ENCODE measurements at places on chromosomes 16 and 17.

DNA sequence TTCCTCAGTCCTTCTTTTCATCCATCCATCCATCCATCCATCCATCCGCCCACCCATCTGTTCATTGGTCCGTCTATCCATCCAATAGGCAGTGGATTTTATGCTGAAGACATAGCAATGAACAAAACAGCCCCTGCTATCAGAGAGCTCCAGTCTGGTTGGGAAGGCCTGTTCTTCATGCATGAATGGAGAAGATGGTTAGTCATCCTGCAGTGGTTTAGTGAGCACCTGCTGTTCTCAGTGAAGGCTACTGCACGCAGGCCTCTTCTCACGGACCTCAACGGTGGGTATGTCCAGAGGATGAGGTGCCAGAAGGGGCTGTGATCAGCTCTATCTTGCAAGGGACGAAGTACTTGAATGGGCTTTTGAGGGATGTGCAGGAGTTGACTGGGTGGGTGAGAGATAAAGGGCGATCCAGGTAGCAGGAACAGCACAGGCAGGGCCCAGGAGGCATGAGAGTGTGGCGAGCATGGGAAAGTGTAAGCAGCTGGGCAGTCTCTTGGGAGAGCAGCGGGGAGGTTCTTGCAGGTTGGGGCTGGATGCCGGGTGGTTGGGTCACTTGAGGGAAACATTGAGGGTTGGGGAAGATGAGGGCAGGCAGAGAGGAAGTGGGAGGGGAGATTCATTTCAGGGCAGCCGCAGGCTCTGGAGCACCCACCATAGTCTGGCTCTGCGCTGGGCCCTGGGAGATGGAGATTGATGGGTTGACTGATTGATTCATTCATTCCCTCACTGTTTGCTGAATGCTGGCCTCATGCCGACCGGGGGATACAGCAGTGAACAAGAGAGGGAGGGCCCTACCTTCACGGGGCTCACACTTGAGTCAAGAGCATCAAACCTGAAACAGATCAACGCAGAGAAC is 115.0 kb upstream of the CIBAR2 start:
- DNase-seq, result no peak

DNA sequence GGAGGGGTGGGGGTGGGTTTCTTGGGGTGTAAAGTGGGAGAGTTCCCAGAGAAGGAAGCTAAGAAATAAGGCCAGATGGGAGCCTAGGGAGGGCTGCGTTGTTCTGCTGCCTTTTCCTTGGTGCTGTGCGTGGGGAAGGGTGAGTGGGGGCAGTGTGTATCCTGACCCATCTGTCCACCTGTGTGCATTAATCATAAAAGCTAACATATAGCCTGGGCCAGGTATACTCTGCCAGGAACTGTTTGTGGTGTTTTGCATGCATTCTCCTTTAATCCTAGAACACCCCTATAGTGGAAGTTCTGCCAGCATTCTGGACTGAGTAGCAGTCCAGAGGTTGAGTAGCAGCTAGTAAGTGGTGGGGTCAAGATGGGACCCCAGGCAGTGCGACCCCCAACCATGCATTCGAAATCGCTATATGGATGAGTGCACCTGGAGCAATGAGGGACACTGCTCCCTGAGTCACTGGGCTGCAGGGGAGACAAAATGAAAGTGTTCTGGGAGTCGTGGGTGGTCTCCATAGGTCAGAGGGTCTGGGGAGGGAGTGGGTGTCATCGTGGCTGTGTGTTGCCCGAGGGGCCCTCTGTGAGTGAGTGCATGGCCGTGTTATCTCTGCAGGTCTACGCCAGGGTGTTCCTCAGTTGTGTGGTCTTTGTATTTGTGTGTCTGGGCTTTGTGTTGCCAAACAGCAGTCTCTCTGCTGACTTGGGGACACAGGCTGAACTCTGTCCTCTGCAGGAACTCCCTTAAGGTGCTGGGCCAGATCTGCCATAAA is 1.3 kb downstream of the ERBB2 start:
- DNase-seq, result no peak

- DNase-seq, result no peak
Measured at GRCh38 chr16:47781673-47782072, 320.5 kb downstream of the PHKB start.

- no peak for DNase-seq
Measured at GRCh38 chr17:39175695-39176093, 9.7 kb upstream of the ARL5C start.

GRCh38 chr16:20696618-20697017 is 862 bp downstream of the ACSM1 start:
- DNase-seq, result no peak

DNA sequence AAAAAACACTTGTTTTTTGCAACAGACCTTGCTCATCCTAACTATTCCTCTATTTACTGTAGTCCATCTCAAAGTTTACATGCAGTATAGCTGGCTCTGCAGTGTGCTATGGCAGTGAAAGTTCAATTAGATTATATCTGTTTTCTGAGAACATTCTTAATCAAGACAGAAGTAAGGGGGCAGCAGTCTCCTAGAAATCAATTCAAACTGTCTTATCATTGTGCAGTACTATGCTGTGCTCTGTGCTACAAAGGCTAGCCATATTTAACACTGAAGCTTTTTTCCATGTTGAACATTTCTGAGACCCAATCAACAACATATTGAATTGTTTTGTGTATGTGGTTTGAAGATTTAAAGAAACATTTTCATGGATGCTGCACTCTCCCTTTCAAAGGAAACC is 11.4 kb downstream of the NETO2 start:
- DNase-seq, result no peak

- no peak for DNase-seq
Measured at GRCh38 chr17:67364847-67365737, 1.3 kb downstream of the PSMD12 start.

DNA sequence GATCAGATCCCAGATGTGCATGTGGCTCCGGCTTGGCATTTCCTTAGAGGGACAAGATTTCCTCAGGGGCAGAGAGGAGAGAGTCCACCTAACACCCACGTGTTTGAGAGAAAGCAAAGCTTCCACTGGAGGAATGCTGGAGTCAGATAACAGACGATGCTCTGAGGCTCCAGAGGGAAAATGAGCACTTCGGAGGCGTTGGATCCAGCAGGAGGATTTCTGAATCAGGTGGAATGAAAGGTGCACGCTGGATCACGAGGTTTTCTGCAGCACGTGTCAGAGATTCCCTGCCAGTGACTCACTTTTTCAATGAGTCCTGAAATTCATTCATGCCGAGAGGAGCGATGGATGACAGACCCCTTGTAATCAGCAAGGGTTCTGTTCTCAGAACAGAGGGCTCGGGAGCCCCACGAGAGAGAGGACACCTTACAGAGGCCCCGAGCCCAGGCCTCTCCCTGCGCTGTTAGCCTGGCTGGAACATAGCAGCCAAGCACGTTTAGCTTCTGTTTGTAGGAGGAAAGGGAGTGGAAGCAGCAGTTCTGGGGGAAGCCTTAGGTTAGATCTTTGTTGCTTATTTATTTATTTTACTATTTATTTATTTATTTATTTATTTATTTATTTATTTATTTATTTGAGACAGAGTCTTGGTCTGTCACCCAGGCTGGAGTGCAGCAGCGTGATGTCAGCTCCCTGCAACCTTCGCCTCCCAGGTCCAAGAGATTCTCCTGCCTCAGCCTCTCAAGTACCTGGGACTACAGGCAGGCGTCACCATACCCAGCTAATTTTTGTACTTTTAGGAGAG is 49.3 kb upstream of the JPH3 start:
- DNase-seq, result no peak

- DNase-seq, result no peak
Measured at GRCh38 chr17:81471818-81472456, 40.7 kb downstream of the ACTG1 start.

DNA sequence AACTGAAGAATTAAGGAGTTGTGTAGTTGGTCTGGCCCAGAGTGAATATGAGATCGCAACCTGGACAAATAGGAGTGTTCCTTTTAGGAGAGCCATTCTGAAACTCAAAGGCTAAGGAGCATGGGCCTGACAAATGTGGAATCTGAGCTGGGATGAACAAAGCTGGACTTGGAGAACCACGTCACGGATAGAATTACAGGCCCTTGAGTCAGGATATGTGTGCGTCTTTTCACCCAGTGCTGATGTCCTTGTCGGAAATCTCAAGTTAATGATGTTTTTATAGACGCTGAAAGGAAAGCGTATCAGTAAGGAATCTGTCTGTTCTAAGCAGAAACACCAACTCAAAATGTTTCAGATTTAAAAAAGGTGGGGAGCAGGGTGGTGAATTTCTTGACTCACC is 173.8 kb upstream of the ZKSCAN2 start:
- no peak for DNase-seq

- no peak for DNase-seq
Measured at GRCh38 chr17:32222621-32223020, 43.0 kb upstream of the RHBDL3 start.

GRCh38 chr16:15765880-15766279 is 90.9 kb downstream of the MYH11 start:
- no peak for DNase-seq

GRCh38 chr16:23508589-23509440 is 1.5 kb downstream of the GGA2 start:
- DNase-seq, result no peak

DNA sequence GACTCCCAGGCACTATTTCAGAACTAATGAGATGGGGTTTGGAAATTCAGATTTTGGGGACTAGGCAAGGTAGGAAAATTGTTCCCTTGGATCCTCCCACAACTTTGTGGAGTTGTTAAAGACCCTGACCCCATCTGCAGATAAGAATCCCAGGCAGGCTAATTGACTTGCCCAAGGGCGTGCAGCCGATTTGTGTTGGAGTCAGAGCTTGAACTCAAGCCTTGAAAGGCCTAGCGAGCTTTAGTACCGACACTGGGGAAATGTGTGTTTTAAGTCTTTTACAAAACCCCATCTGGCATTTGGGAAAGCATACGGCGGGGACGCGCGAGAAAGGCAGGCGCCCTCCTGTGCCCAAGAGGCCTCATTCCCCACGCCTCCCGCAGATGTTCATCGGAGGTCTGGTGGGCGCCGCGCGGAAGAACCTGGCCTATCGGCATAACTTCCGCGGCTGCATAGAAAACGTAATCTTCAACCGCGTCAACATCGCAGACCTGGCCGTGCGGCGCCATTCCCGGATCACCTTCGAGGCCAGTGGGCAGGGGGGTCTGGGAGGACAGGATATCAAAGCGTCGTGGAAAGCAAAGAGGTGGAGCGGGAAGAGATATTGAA is 4.3 kb downstream of the CNTNAP1 start:
- DNase-seq, result no peak

- no peak for DNase-seq
Measured at GRCh38 chr17:80870401-80870800, 121.2 kb upstream of the CHMP6 start.

GRCh38 chr17:72236980-72237633 is 116.3 kb downstream of the SOX9 start:
- no peak for DNase-seq

DNA sequence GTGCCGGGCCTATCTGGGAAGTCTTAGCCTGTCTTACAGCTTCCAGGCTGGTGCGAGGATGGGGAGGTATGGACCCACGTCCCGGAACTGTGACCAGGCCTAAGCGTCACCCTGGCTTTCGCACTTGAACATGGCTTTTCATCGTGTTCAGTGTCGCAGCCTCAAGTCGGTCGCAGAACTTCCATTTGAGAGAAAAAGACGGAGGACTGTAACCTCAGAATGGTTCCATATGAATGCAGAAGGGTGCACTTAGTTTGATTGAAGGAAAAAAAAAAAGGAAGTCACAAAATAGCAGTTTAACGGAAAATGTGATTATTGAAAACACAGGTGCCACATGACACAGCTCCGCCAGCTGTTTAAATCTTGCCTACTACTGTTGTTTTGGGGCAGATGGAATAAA is 30.2 kb upstream of the JPT2 start:
- DNase-seq, result no peak

- no peak for DNase-seq
Measured at GRCh38 chr16:78528265-78528664, 428.8 kb downstream of the WWOX start.

DNA sequence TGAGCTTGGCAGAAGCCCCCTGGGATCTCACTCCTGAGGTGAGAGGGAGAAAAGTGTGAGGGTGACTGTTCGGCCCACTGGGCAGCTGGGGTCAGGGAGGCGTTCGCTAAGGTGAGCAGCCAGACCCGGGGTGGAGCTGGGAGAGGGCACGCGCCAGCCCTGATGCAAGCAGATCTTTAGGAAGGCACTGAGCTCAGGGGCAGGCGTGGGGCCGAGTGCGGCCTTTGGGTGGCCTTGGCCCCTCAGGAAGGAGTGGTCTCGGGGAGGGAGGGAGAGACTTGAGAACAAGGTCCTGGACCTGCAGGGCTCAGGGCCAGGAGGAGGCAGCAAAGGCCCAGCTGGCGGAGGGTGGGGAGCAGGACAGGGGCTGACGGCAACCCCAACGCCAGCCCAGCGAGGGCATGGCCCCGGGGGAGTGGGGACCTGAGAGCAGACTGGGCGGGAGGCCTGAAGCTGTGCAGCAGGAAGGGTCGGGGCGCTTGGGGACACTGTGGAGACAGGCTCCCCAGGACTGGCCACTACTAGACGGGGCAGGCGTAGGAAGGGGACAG is 14.5 kb upstream of the WDR45B start:
- DNase-seq, result no peak

DNA sequence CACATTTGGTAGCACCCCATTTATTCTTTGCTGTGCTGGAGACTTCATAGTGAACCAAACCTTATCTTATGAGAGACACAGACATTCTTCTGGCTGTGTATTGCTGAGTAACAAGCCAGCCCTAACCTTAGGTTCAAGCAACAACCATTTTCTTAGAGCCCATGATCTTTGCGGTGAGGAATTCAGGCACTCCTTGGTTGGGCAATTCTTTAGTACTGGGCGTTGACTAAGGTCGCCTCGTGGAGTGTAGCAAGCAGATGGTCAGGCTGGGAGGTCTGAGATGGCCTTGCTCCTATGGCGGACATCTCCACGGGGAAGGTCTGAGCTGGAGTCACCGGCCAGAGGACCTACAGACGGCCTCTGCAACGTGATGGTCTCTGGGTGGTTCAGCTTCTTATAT is 43.1 kb downstream of the ARSG start:
- no peak for DNase-seq

GRCh38 chr16:3754081-3754703 is 36.9 kb upstream of the TRAP1 start:
- DNase-seq, result no peak

GRCh38 chr16:73154063-73154870 is 106.3 kb upstream of the ZFHX3 start:
- DNase-seq, result no peak

- DNase-seq, result no peak
Measured at GRCh38 chr17:57485566-57485865, 229.2 kb downstream of the MSI2 start.

DNA sequence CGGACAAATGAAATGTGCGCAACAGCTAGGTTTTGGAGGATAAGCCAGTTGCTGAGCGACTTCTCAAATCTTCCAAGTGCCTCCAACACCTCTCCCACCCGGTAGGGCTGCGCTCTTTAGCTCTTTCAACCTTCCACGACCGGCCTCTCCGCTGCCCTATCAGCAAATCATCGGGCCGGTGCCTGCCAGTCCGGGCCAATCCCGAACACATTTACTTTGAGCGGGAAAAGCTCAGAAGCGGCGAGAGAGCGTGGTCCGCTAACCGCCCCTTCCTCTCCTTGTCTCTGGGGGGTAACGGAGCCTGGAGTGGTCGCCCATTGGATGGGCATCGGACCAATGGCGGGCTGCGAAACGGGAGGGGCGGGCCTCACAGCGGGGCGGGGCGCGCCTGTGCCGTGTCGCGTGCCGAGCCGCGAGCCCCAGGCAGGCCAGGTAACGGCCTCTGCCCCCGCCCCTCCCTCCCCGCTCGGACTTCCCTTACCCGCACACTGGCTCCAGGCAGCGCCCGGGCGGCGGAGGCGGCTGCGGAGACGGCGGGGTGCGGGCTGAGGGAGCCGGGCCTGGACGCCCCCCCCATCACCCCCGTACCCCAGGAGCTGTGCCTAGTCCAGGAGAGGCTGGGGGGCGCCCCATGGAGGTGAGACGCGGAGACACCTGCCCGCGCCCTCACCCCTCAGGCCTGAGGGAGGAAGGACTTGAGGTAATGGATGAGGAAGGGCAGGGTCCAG is at the start of gene MEIOC:
TSS of gene MEIOC (plus strand) at position 486 of the 728 bp plus-strand sequence. CDS start at position 632, 146 bp downstream.
- DNase-seq, result no peak
